ENCODE measurements at places on chromosomes 2 and 18. TPM values are rescaled to one million over a fixed set of nuclear protein-coding genes. Genes with fewer than 3 reads are reported as not detected.

Gene UGT1A1
- polyA plus RNA-seq: 0.05 TPM

Gene RUFY4
- 0.12 TPM for polyA plus RNA-seq

DNA sequence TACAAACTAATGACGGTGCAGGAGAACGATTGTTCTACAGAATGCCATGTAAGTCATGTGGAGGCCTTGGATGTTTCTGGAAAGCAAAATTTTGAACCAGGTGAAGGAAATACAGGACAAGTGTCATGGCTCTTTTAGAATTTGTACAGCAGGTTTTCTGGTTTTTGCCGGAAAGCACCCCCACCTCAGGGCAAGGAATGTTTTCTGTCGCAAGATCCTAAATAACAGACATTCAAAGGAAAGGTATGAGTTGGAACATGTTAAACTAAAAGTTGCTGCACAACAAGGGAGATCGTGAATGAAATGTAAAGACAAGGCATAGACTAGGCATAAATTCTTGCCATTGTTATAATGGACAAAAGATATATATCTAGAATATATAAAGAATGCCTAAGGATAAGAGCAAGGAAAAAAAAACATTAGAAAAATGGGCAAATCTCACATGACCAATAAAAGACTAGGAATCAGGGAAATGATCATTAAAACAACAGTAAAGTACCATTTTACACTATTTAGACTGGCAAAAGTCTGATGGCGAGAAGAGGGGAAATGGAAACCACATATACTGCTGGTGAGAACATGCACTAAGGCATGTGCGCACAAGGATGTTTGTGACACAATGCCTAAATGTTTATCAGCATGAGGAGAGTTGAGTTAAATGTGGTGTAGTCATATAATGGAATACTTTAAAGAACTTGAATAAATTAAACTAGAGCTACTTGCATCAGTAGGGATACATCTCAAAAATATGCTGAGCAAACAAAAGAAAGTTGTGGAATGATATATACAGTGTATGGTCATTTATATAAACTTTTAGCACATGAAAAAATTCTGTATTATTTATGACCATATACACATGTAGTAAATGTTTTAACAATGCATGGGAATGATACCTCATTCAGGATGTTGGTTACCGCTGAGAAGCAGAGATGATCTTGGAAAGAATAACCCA is 127.0 kb downstream of the EML6 start:
- no peak for DNase-seq

DNA sequence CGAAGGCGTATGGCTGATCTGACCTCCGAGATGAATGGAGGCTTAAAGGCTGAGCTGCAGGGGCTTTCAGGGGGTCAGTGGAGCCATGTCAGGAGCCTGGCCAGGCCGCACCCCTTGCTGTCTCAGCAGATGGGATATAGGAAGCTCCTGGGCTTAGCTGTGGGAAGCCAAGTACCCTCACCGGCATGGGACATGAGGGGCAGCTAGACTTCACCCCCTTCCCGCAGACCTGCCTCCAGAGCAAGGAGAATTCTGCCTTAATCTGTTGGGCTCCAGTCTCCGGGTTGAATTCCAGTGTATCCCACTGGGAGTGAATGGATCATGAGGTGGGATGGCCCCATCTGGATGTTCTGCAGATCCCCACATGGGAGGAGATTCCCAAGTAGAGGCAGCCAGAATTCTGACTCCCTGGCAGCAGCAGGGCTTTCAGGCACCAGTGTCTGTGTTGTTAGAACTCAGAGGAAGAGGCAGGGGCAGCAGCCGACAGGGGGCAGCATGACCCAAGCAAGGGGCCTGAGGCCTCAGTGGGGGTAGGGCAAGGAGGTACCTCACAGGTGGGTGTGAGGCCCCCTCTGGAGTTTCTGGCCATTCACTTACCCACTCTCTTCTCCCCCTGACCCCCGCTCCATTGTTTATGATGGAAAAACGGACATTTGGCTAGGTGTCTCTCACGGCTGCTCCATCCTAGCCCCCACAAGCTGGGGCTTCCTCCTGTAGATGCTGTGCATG is 19.1 kb downstream of the CAPG start:
- DNase-seq: peak; percentile 45

All from muscle of back (tissue), 13 donors.